Ascending aorta (tissue), 2 donors: ENCODE measurements at places on chromosomes 6 and 20.

DNA sequence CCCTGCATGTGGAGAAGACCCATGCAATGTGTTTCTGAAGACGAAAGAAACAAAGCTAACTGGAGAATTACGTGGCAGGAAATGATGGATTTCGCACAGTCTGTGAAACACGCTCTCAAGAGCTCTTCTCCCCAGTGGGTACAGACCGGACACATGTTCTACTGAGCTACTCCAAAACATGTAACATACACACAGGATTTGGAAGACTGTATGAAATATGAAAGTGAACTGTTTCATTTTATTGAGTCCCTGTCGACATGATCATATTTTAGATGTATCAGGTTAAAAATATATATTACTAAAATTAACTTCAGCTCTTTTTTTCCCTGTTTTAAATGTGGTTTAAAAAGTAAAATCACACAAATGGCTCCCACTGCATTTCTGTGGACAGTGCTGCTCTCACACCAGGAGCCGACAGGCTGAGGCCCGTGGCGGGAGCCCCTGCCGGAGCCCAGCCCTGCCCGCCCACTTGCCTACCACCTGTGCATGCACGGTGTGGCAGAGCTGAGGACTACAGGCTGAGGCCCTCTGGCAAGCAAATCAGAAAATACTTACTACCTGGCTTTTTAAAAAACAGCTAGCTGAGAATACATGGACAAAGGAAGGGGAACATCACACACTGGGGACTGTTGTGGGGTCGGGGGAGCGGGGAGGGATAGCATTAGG lies 58.9 kb upstream of the NXT1 start:
- H3K27me3 ChIP-seq: no peaks in the 10 kb centered on the region
- no peak overlapping the region for H3K27ac ChIP-seq
- no peaks in the 10 kb centered on the region for H3K4me1 ChIP-seq
- H3K36me3 ChIP-seq: no peaks in the 10 kb centered on the region
- DNase-seq: no peak

- no peak overlapping the region for H3K27ac ChIP-seq
- H3K27me3 ChIP-seq: no peaks in the 10 kb centered on the region
- no peaks in the 10 kb centered on the region for H3K36me3 ChIP-seq
- no peak overlapping the region for H3K4me3 ChIP-seq
- DNase-seq: no peak
Measured at GRCh38 chr6:17001188-17001587, 100.7 kb upstream of the STMND1 start.

GRCh38 chr6:11193434-11193833 lies 39.0 kb downstream of the NEDD9 start:
- no peak overlapping the region for H3K4me3 ChIP-seq
- H3K36me3 ChIP-seq: peaks cover 57% of the 10 kb centered on the region
- no peak for DNase-seq
- H3K27me3 ChIP-seq: no peaks in the 10 kb centered on the region

GRCh38 chr20:20395903-20396568 lies 28.1 kb downstream of the INSM1 start:
- no peak overlapping the region for H3K4me3 ChIP-seq
- no peak overlapping the region for H3K27ac ChIP-seq
- DNase-seq: no peak
- H3K36me3 ChIP-seq: peaks cover 3% of the 10 kb centered on the region
- H3K27me3 ChIP-seq: no peaks in the 10 kb centered on the region

- no peak overlapping the region for H3K27ac ChIP-seq
- DNase-seq: no peak
- H3K4me3 ChIP-seq: no peak overlapping the region
- H3K36me3 ChIP-seq: no peaks in the 10 kb centered on the region
- H3K4me1 ChIP-seq: no peaks in the 10 kb centered on the region
Measured at GRCh38 chr20:16942756-16943155, 194.6 kb downstream of the OTOR start.

DNA sequence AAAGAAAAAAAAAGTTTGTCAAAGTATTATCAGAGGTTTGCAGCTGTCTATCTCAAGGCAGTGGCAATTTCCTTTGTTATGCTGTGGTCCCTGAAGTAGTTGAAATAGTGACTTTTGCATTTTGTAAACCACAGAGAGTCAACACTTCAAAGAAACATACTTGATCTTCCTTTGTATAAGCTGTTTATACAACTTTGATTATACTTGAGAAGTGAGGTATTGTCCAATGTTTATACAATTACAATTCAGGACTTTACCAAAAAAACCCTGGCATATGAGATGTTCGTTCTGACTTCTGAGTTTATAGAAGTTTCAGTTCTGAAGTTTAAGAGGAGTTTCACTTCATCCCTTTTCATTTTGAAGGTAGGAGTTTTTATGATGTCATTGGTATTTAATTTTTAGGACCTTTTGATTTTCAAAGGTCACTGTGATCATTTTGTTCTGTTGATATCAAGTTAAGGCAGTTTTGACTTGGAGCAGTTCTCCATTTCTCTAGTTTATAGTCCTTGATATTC lies 4.0 kb downstream of the STK4 start:
- peaks cover 25% of the 10 kb centered on the region for H3K36me3 ChIP-seq
- H3K27me3 ChIP-seq: no peaks in the 10 kb centered on the region
- H3K4me1 ChIP-seq: peaks cover 10% of the 10 kb centered on the region

DNA sequence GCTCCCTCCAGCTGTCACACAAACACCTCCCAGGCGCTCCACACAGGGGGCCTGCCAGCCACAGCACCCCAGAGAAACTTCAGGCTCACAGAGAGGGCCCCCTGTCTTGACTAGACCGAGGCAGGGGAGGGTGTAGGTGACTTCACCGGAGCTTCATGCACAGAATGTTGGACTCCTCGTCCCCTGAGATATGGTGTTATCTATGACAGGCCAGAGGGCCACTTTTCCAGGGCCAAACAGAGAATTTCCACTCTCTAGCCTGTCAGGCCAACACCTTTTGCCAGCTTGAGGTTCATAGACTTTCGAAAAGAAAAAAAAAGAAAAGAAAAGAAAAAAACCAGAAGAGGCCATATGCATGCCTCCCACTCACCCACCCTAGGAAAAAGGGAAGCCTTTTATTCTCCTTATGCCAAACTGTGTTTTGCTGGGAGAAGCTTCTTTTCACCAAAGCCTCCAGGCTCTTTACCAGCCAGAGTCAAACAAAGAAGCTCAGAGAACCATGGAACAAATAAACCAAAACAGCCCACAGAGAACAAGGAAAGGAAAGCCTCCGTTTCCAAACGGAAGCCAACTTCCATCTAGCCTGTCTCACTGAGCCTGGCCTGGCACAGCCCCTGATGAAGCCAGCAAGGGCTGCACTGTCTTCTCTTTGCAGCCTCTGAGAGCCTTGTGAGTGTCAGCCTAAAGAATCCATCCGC lies 313.2 kb upstream of the JARID2 start:
- DNase-seq: no peak
- no peak overlapping the region for H3K27ac ChIP-seq
- H3K36me3 ChIP-seq: no peaks in the 10 kb centered on the region
- H3K4me3 ChIP-seq: no peak overlapping the region
- no peaks in the 10 kb centered on the region for H3K4me1 ChIP-seq

- peaks cover 7% of the 10 kb centered on the region for H3K36me3 ChIP-seq
- no peak for DNase-seq
- H3K4me1 ChIP-seq: no peaks in the 10 kb centered on the region
Measured at GRCh38 chr20:41198443-41198842, 61.1 kb downstream of the PLCG1 start.

- no peak overlapping the region for H3K27ac ChIP-seq
- H3K4me1 ChIP-seq: no peaks in the 10 kb centered on the region
- no peaks in the 10 kb centered on the region for H3K27me3 ChIP-seq
- no peak for DNase-seq
- H3K36me3 ChIP-seq: peaks cover 66% of the 10 kb centered on the region
Measured at GRCh38 chr20:3027987-3028386, 15.4 kb upstream of the GNRH2 start.

GRCh38 chr6:85493389-85493788 lies 43.5 kb downstream of the NT5E start:
- peaks cover 2% of the 10 kb centered on the region for H3K36me3 ChIP-seq
- no peaks in the 10 kb centered on the region for H3K27me3 ChIP-seq
- no peak overlapping the region for H3K4me3 ChIP-seq

DNA sequence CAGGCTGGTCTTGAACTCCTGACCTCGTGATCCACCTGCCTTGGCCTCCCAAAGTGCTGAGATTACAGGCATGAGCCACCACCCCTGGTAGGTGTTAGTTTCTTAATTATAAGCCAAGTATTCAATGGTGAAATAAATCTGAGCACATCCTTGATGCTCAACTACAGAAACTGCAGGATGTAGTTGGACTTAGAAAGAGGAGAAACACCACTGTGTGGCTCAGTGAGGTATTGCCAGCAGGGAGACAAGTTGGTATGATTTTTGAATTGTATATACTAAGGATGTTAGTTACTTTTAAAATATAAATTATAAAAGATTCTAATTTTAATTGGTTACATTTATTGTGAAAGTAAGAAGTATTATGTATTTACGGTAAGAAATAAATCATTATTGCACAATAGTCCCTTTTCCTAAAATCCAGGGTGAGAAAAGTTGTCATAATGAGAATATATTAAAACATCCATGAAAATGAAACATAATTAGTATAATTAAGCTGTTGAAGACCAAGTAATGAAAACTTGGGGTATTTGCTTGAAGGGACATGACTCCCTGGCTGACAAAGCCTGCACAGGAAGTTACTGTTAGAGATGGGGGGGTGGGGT lies 17.6 kb downstream of the SLC18B1 start:
- DNase-seq: no peak
- peaks cover 3% of the 10 kb centered on the region for H3K36me3 ChIP-seq
- H3K4me3 ChIP-seq: no peak overlapping the region
- H3K27ac ChIP-seq: no peak overlapping the region

DNA sequence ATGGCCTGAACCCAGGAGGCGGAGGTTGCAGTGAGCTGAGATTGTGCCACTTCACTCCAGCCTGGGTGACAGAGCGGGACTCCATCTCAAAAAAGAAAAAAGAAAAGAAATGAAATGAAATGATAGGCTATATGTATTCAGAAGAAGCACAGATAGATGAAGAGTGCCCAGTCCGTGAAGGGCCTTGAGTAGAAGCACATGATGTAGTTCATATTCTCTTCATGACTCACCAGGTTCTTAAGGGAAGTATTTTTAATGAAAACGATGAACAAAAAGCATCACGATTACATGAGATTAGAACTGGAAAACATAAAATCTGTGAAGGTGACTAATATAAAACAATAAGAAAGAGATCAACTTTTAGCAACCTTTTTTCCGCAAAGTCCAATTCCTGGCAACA lies 29.8 kb downstream of the TPD52L1 start:
- H3K4me3 ChIP-seq: no peak overlapping the region
- DNase-seq: no peak
- H3K27ac ChIP-seq: no peak overlapping the region

GRCh38 chr20:50055524-50056083 lies 57.3 kb downstream of the UBE2V1 start:
- H3K27me3 ChIP-seq: no peaks in the 10 kb centered on the region
- peak overlapping the region; percentile 28 for H3K4me3 ChIP-seq
- no peaks in the 10 kb centered on the region for H3K36me3 ChIP-seq
- H3K4me1 ChIP-seq: peaks cover 10% of the 10 kb centered on the region
- H3K27ac ChIP-seq: no peak overlapping the region

DNA sequence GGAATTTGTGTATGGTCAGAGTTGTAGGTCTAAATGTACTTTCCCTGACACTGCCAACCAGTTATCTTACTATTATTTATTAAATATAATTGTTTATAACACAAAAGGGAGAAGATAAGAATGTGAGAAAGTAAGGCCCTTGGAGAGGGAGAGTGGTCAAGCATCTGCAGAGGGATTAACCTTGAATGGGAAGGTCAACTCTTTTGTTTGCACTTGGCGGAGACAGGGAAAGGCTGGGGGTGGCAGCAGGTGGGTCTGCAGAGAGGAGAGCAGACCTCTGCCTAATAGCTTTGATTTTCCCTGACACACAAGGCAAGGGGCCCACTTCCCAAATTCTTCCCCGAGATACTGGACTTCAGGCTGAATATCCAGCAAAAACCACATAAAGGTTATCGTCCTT lies 4.2 kb downstream of the LRP11 start:
- H3K4me1 ChIP-seq: peaks cover 5% of the 10 kb centered on the region
- no peaks in the 10 kb centered on the region for H3K27me3 ChIP-seq
- DNase-seq: no peak
- H3K36me3 ChIP-seq: no peaks in the 10 kb centered on the region

- H3K36me3 ChIP-seq: no peaks in the 10 kb centered on the region
- H3K27ac ChIP-seq: no peak overlapping the region
- H3K4me1 ChIP-seq: peaks cover 19% of the 10 kb centered on the region
Measured at GRCh38 chr20:47468290-47469050, 33.2 kb upstream of the NCOA3 start.

DNA sequence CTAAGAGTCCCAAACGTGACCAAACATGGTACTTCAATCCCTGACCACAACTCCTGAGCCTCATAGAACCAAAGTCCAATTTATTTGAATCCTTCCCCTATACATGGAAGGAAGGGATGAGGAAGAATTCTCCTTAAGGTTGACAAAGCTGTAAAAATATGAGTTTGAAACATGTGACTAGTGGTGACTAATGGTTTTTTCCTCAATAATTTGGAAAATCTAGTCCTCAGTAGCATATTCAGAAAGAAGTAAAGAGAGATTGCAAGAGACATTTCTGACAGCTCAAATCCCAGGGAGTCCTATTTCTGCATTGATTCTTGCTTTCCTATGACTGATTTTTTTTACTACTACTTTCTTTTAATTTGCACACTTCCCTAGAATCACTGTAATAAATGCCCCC lies 443.7 kb downstream of the FRK start:
- no peak overlapping the region for H3K27ac ChIP-seq
- no peak overlapping the region for H3K4me3 ChIP-seq
- H3K4me1 ChIP-seq: no peaks in the 10 kb centered on the region
- H3K27me3 ChIP-seq: no peaks in the 10 kb centered on the region
- H3K36me3 ChIP-seq: no peaks in the 10 kb centered on the region
- DNase-seq: no peak

DNA sequence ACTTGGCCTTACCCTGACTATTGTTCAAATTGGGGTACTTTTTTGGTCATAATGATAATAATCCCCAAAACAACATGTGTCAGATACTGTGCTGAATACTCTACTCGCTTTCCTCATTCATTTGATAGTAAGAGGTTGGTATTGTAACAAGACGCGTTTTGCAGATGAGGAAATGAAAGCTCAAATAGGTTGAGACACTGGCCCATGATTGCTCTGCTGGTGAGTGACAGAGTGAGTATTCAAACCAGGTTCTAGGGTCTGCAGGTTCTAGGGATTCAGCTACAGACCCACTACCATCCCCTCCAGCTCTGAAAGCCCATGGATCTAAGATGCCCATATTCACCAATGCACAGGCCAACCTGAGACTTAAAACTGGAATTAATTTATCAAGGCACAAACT lies 1.3 kb upstream of the ENPP4 start:
- no peak for DNase-seq
- H3K36me3 ChIP-seq: no peaks in the 10 kb centered on the region
- no peaks in the 10 kb centered on the region for H3K4me1 ChIP-seq

- no peak for DNase-seq
- no peaks in the 10 kb centered on the region for H3K36me3 ChIP-seq
- H3K4me1 ChIP-seq: no peaks in the 10 kb centered on the region
Measured at GRCh38 chr6:75563032-75563431, 38.6 kb upstream of the SENP6 start.

- no peaks in the 10 kb centered on the region for H3K27me3 ChIP-seq
- H3K4me3 ChIP-seq: no peak overlapping the region
- no peaks in the 10 kb centered on the region for H3K4me1 ChIP-seq
- H3K36me3 ChIP-seq: no peaks in the 10 kb centered on the region
- no peak overlapping the region for H3K27ac ChIP-seq
Measured at GRCh38 chr6:116954335-116954734, 77.3 kb downstream of the RFX6 start.

- H3K27ac ChIP-seq: no peak overlapping the region
- DNase-seq: no peak
Measured at GRCh38 chr6:112511441-112511840, 164.3 kb downstream of the RFPL4B start.
